ENCODE measurements at places on chromosomes 6 and 20. TPM values are rescaled to one million over a fixed set of nuclear protein-coding genes. Genes with fewer than 3 reads are reported as not detected.

The EBF4 gene
- 14.1 TPM for total RNA-seq

DNA sequence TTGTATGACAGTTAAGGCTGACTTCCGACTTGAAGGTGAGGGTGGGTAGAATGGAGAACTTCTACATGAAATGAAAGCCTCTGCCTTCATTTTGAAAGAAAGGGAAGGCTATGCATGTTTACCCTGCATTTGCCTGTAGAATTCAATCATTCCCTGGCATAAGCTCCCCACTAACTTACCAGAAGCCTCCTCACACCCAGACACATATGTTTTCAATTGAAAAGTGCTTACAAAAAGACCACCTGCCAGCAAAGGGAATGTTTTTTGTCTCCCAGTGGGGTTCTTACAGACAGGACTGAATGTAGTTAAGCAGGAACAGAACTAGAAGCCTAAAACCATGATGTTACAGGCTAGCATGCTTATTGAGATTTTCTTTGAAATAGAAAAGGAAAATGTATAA, 392.1 kb upstream of the HSF2 start:
- no peaks in the 10 kb centered on the region for H3K4me1 ChIP-seq
- H3K4me3 ChIP-seq: no peak overlapping the region
- DNase-seq: no peak
- no peak overlapping the region for H3K27ac ChIP-seq

The LPA gene
- total RNA-seq: not detected

- H3K4me3 ChIP-seq: no peak overlapping the region
- no peak for DNase-seq
- peaks cover 20% of the 10 kb centered on the region for H3K36me3 ChIP-seq
- H3K4me1 ChIP-seq: no peaks in the 10 kb centered on the region
Measured at GRCh38 chr20:6014017-6014416, 39.8 kb downstream of the LRRN4 start.

DNA sequence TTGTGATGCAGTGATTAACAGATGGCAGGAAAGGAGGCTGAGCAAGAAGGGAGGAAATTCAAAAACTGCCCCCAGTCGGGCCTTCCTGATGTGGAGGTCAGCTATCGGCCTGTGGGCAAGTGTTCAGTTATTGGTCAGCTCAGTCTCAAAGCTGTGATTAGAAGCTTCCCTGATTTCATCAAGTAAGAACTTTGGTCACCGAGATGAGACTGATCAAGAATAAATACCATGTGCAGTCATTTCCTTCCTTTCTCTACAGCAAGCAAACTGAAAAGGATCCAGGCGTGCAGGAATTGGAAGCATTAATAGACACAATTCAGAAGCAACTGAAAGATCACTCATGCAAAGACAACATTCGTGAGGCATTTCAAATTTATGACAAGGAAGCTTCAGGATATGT, 69.7 kb downstream of the EFHC1 start:
- H3K27ac ChIP-seq: no peak overlapping the region
- no peak overlapping the region for H3K4me3 ChIP-seq
- H3K27me3 ChIP-seq: no peaks in the 10 kb centered on the region
- DNase-seq: no peak
- H3K36me3 ChIP-seq: no peaks in the 10 kb centered on the region

DNA sequence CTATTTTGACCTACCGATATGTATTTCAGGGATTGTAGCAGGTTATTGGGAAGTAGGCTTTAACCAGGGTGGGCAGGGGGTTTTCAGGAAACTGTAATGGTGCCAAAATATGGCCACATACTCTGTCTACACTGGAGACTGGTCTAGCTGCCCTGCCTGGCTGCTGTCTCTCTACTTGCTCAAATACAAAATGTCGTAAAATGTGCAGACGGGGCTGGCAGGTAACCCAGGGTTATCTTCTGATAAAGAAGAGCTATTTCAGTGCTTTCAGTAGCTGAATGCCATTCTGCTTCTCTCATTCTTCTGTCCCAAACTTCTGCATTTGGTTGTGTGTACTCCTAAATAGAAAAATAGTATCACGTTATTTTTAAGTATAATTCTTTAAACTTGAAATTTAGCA, 616.2 kb downstream of the EPM2A start:
- no peaks in the 10 kb centered on the region for H3K4me1 ChIP-seq
- H3K27me3 ChIP-seq: no peaks in the 10 kb centered on the region
- no peaks in the 10 kb centered on the region for H3K36me3 ChIP-seq
- H3K4me3 ChIP-seq: no peak overlapping the region
